ENCODE measurements at places on chromosomes 12 and 14.

DNA sequence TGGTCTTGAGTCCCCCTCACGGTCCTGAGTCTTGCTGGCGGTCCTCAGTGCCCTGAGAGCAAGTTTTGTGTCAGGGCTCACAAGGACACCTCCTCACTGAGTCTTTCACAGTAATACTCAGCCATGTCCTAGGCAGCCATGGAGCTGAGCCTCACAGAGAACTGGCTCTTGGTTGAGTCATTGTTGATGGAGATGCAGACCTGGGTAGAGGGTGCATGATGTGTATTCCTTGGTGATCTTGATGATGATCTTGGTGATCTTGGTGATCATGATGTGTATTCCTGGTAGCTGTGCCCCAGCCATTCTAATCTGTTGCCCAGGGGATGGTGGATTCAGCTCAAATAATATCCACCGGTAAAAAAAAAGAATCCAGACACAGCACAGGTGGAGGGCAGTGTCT lies 495.4 kb downstream of the TMEM121 start:
- no peak for DNase-seq

GRCh38 chr12:4766445-4766844 lies 46.2 kb downstream of the GALNT8 start:
- no peak for DNase-seq

DNA sequence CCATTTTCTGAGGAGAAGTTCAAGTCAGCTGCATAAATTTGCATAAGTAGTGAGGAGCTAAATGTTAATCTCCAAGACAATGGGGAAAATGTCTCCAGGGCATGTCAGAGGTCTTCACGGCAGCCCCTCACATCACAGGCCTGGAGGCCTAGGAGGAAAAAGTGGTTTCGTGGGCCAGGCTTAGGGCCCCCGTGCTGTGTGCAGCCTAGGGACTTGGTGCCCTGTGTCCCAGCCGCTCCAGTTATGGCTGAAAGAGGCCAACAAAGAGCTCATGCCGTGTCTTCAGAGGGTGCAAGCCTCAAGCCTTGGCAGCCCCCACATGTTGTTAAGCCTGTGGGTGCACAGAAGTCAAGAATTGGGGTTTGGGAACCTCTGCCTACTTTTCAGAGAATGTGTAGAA lies 41.9 kb upstream of the RD3L start:
- no peak for DNase-seq

DNA sequence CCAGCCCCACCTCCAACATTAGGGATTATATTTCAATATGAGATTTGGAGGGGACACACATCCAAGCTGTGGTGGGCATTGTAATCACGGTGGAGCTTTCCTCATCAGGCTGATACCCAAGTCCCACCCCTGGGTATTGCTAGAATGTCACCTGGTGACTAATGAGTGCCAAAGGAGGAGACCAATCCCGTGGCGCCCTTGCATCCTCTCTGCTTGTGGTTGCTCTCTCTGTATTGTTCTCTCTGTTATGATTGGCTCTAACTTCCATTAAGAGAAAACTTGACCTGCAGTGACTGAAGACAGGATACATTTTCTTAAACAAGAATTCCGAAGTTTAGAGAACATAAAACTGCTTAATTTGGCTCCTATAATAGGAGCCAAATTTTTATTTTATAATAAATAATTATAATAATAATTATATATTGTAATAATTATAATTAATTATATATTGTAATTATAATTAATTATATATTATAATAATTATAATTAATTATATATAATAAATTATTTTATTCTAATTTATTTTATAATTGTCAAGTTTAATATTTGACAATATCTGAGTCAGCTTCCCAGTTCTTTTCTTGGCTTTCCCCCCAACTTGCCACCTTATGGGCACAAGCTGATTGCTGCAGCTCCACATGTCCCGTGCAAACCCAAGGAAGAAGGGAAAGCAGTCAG lies 420.1 kb downstream of the DIO2 start:
- no peak for DNase-seq

GRCh38 chr14:82836256-82836950 lies 1302.8 kb upstream of the SEL1L start:
- no peak for DNase-seq
